ENCODE measurements at places on chromosomes 5 and 9.

DNA sequence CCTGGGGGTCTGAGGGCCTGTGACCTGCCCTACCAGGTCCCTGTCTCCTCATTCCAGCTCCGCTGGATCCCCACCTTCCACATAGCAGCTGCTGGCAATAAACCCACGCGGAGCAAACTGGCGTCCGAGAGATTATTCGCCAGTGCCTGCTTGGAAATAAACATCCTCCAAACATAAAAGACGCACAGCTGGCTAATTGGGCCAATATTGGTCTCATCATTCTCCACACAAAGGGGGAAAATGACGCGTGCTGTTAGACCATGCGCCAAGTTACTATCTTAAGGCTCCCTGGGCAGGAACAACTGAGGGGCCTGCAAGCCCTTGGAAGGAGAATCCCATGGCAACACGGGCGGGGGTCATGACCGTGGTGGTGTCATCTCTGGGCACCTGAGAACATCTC, 73.3 kb upstream of the SARDH start:
- no peaks in the 10 kb centered on the region for H3K27me3 ChIP-seq
- H3K36me3 ChIP-seq = no peaks in the 10 kb centered on the region
- no peak for DNase-seq

- H3K27ac ChIP-seq = no peak overlapping the region
- no peaks in the 10 kb centered on the region for H3K27me3 ChIP-seq
- H3K36me3 ChIP-seq = no peaks in the 10 kb centered on the region
- no peak overlapping the region for H3K4me3 ChIP-seq
- DNase-seq = no peak
- no peaks in the 10 kb centered on the region for H3K4me1 ChIP-seq
Observed at GRCh38 chr5:43363445-43364152, 48.6 kb downstream of the CCL28 start.

DNA sequence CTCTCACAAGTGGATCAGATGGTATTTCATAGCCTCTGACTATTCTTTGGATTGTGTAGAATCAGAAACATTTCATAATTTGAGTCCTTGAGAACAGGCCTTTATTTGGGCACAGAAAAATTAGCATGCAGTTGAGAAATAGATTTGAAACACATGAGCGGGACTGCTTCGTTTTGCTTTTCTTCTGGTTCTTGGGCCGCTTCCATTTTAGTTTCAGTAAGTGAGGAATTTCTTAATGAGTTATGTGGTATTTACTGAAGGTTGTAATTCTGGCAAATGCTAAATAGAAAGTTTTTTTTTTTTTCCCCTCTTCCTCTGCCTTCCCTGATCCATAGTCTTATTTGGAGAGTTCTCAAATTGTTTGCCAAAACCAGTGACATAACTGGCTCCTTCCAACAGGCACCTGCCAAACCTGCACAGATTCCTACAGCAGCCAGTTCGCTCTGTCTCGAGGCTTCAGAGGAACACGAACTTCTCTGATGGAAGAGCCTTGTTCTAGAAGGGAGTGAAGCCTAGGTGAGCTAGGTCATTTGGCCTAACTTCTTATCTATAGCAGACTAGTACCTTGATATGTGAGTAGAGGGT, 71.2 kb upstream of the SLC28A3 start:
- no peak overlapping the region for H3K4me3 ChIP-seq
- no peaks in the 10 kb centered on the region for H3K36me3 ChIP-seq
- H3K4me1 ChIP-seq = no peaks in the 10 kb centered on the region

GRCh38 chr5:124210111-124210910, 536.1 kb downstream of the ZNF608 start:
- H3K27ac ChIP-seq = no peak overlapping the region
- DNase-seq = no peak
- H3K36me3 ChIP-seq = no peaks in the 10 kb centered on the region
- no peak overlapping the region for H3K4me3 ChIP-seq
- H3K27me3 ChIP-seq = no peaks in the 10 kb centered on the region

GRCh38 chr5:142869886-142870285, 99.7 kb downstream of the ARHGAP26 start:
- H3K27ac ChIP-seq = no peak overlapping the region
- H3K36me3 ChIP-seq = no peaks in the 10 kb centered on the region
- DNase-seq = no peak
- H3K4me1 ChIP-seq = peaks cover 49% of the 10 kb centered on the region
- H3K27me3 ChIP-seq = no peaks in the 10 kb centered on the region
- H3K4me3 ChIP-seq = no peak overlapping the region

DNA sequence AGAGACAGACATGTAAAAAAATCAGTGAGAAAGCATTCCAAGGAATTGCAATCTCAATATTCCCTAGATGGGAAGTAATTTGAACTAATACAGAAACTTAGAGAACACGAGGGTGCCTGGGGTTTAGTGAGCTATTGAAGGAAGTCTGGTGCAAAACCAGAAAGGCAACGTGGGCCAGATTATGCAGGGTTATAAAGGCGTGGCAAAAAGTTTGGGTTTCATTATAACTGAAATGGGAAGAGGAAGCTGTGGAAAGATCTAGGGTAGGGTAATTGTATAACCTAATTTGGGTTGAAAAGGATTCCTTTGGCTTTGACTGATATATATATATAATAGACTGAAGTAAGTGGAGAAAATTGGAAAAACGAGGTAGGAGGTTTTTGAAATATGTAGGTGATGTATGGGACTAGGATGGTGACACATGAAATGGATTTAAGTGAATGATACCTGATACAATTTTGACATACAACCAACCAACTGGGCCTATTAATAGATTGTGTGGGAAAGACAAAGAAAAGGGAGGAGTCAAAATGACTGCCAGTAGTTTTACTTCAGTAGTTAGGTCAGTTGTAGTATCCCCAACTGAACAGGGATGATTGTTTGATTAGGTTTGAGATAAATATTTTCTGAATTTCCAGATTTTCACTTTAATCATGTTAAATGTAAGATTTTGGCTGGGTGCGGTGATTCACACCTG, 65.3 kb downstream of the FAM174A start:
- H3K27me3 ChIP-seq = no peaks in the 10 kb centered on the region
- no peak overlapping the region for H3K27ac ChIP-seq
- peaks cover 7% of the 10 kb centered on the region for H3K4me1 ChIP-seq

- H3K27me3 ChIP-seq = no peaks in the 10 kb centered on the region
- H3K4me1 ChIP-seq = peaks cover 97% of the 10 kb centered on the region
- peak overlapping the region; percentile 95 for H3K27ac ChIP-seq
- H3K36me3 ChIP-seq = no peaks in the 10 kb centered on the region
Observed at GRCh38 chr9:70480405-70480980, 66.0 kb upstream of the KLF9 start.

DNA sequence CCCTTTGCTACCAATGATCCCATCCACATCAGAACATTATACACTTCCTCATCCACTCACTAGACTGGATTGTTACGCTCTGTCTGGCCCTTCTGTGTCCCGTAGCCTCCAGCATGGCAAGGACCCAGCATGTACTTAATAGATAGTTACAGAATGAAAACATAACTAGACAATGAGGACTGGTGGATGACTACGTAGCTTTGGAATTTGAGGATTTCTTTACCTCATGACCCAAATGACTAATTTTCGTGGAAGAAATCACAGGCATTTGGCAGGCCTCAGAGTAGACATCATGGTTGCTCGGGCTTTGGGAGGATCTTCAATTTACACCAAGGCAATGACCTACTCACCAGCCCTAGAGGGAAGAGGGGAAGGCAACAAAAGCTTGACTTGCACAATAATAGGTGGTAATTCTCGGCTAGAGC, 299.8 kb downstream of the TLE1 start:
- DNase-seq = no peak
- H3K27ac ChIP-seq = no peak overlapping the region
- H3K4me1 ChIP-seq = peaks cover 11% of the 10 kb centered on the region
- no peak overlapping the region for H3K4me3 ChIP-seq

GRCh38 chr5:34721327-34721726, 65.2 kb downstream of the RAI14 start:
- H3K36me3 ChIP-seq = no peaks in the 10 kb centered on the region
- no peaks in the 10 kb centered on the region for H3K27me3 ChIP-seq
- no peak overlapping the region for H3K27ac ChIP-seq
- H3K4me3 ChIP-seq = no peak overlapping the region
- no peak for DNase-seq

- peaks cover 7% of the 10 kb centered on the region for H3K4me1 ChIP-seq
- DNase-seq = no peak
- no peaks in the 10 kb centered on the region for H3K36me3 ChIP-seq
- no peak overlapping the region for H3K27ac ChIP-seq
Observed at GRCh38 chr5:137858954-137859353, 8.7 kb upstream of the MYOT start.

- H3K27me3 ChIP-seq = no peaks in the 10 kb centered on the region
- no peak overlapping the region for H3K27ac ChIP-seq
- no peak for DNase-seq
- no peaks in the 10 kb centered on the region for H3K4me1 ChIP-seq
- no peak overlapping the region for H3K4me3 ChIP-seq
Observed at GRCh38 chr9:38284588-38285051, 107.9 kb upstream of the ALDH1B1 start.

DNA sequence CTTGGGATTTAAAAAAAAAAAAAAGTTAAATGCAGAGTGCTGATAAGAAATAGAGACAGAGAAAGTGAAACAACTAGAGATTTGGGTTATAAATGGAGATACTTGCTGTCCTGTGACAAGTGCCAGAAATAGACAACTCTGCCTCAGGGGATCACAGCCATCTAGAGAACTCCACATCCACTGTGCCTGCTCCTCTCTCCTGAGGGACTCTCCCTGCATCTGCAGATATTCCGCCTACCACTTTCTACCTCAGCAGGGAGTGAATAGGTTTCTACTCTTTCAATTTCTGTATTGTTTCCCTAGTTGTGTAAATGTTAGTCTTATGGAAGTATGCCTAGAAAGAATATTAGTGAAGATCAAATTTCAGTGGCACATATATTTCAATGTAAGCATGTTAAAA, 307.2 kb downstream of the HTR1A start:
- no peak for DNase-seq
- no peaks in the 10 kb centered on the region for H3K36me3 ChIP-seq
- no peaks in the 10 kb centered on the region for H3K27me3 ChIP-seq
- no peak overlapping the region for H3K4me3 ChIP-seq
- no peaks in the 10 kb centered on the region for H3K4me1 ChIP-seq

GRCh38 chr9:40926404-40927259, 201.8 kb downstream of the FOXD4L6 start:
- no peak overlapping the region for H3K27ac ChIP-seq
- no peaks in the 10 kb centered on the region for H3K4me1 ChIP-seq
- DNase-seq = peak; percentile 94
- no peaks in the 10 kb centered on the region for H3K27me3 ChIP-seq

Data from vagina (tissue), 2 donors.